ENCODE measurements at places on chromosomes 2 and 18.
A peak's percentile ranks its signal among the peaks of the same experiment; 100 is the strongest.

- no peak for DNase-seq
These were observed 242.9 kb downstream of the PTPRM start for GRCh38 chr18:7809978-7810377.

GRCh38 chr2:136247204-136247950 lies 129.4 kb upstream of the CXCR4 start:
- peak; percentile 48 for DNase-seq

DNA sequence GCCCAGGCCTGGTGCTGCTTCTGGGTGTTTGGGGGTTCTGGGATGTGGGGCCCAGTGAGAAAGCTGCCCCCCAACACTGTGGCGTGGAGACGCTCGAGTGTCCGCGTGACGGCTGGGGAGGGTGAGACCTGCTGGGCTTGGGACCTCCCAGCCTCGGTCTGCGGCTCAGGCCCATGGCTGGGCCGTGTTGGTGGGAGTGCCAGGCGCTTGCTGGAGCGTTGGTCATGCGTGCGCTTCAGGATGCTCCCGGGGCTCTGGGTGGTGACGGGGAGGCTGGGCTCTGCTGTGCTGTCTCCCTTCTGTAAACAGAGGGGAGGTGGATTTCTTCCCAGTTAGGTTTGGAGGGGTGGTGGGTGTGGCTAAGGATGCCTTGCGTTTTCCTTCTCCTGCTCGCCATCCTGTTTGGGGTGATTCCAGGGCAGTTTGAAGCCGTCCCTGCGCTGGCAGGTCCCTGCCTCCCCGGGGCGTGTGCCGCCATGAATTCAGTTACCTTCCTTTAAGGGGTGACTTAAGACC lies 606 bp downstream of the GAL3ST2 start:
- DNase-seq: no peak

- DNase-seq: peak; percentile 20
These were observed 2.7 kb upstream of the ERFE start for GRCh38 chr2:238155761-238156694.

GRCh38 chr18:48947092-48947491 lies 3.7 kb downstream of the SMAD7 start:
- DNase-seq: no peak

DNA sequence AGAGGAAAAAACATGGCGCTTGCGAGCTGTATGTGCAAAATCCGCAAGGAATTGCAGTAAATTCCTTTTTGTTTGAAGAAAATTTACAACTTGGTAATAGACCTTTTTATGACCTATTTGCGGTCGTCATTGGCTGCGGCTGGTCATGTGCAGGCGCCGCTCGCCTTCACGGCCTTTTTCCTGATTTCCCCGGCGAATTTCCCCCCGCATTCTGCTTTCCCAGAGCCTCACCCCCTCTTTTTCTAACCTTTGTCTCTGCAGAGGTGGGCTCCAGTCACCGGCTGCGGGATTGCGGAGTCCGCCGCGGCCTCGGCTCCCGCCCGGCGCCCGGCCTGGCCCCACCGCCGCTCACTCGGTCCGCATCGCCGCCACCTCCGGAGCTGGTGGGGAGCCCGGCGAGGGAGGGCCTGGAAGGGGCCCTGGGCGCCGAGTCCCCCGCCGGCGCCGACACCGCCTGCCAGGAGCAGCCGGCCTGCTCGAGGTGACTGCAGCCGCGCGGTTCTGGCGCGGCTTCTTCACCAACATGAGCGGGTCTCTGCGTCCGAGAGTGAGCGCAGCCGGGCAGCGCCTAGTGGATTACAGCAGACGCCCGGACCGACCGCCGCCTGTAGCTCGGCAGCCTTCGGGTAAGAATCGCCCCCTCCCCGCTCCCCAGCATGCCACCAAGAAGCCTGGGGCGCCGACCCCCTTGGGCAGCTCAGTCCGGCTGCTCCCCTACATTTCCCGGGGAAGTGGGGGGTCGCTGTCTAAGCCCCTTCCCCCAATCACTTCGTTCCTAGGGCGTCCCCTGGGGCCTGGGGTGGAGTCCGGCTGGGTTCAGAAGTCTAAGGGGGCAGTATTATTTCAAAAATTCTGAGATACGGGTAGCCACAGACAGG lies 7.1 kb downstream of the HOXD8 start:
- DNase-seq: no peak

DNA sequence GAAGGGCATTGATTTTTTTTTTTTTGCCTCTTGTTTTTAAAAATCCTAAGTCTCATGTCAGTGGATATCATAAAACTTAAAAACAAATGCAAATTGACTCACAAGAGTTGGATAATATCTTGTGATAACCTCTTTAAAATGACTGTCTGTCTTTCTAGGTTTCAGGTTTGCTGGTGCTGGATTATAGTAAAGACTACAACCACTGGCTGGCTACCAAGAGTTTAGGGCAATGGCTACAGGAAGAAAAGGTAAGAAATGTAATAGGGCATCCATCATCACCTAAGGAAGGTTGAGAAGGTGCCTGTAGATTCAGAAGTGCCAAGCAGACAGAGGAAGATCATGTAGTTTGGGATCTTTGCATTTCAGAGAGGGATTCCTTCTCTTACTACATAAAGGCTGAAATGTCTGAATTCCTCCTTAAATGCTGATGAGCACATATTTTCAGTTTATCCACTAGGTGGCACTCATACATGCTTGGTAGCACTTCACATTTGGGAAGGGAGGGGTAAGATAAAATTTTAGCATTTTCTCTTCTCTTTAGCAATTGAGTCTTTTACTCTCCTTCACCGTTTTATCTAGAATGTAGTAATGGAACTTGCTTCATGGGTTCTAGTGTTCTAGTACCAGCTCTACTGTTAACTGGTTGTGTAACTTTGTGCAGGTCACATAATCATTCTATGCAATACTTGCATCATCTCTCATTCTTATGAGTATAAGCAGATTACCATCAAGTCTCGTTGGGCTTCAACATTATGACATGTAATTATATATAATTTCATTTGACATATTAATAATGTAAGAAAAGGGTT lies 21.1 kb downstream of the CPS1 start:
- DNase-seq: no peak

- DNase-seq: no peak
These were observed 15.5 kb downstream of the CEP192 start for GRCh38 chr18:13006531-13007247.

- no peak for DNase-seq
These were observed 46.8 kb upstream of the PPM1B start for GRCh38 chr2:44121899-44122298.

DNA sequence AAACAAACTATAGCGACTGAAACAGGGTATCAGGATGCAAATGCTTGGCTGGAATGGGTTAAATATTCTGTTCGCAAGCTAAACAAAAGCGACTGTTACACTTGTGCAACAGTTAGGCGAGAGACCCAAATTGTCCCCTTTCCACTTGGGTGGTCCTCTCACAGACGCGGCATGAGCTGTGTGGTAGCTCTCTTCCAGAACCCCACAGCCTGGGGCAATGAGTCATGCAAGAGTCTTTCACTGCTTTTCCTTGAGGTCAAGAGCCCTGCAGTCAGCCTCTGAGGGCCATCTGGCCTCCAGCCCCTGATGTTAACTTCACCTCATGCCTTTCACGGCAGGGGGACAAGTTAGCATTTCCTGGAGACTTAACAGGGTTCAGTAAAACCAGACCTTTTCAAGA lies 25.7 kb downstream of the SULT1C4 start:
- DNase-seq: no peak

DNA sequence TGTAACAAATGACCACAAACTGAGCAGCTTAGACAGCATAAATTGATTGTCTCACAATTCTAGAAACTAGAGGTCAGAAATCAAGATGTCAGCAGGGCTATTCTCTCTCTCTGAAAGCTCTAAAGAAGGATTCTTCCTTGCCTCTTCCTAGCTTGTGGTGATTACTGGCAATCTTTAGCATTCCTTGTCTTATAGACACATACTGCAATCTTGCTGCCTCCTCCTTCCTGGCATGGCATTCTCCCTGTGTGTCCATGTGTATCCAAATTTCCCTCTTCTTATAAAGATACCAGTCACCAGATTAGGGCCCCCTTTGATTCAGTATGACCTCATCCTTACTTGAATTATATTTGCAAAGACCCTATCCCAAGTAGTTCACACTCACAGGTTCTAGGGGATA lies 2.3 kb downstream of the ASB3 start:
- no peak for DNase-seq

Data from Right ventricle myocardium superior (tissue), 1 donor.